T-helper 2 cell (primary cell): ENCODE measurements at places on chromosomes 13 and 19.

- DNase-seq, result no peak
Measured at GRCh38 chr19:40524133-40524549, 52.5 kb upstream of the SHKBP1 start.

DNA sequence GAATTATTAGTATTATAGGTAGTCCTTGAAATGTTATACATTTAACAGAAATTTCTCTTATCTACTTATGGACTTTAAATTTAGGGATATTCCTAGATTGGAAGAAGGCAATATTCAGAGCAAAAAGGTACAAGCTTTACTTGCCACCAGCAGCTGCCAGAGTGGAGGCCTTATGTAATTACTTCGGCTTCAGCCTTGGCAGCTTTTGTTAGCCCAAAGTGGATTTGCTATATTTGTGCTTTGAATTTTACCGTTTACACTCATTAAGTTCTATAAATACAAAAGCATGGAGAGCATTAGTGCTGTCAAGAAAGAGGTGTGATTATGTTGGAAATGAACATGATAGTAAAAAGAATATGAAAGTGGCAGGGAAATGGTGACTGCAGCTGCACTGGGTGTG lies 319.9 kb downstream of the ATP8A2 start:
- DNase-seq, result no peak

DNA sequence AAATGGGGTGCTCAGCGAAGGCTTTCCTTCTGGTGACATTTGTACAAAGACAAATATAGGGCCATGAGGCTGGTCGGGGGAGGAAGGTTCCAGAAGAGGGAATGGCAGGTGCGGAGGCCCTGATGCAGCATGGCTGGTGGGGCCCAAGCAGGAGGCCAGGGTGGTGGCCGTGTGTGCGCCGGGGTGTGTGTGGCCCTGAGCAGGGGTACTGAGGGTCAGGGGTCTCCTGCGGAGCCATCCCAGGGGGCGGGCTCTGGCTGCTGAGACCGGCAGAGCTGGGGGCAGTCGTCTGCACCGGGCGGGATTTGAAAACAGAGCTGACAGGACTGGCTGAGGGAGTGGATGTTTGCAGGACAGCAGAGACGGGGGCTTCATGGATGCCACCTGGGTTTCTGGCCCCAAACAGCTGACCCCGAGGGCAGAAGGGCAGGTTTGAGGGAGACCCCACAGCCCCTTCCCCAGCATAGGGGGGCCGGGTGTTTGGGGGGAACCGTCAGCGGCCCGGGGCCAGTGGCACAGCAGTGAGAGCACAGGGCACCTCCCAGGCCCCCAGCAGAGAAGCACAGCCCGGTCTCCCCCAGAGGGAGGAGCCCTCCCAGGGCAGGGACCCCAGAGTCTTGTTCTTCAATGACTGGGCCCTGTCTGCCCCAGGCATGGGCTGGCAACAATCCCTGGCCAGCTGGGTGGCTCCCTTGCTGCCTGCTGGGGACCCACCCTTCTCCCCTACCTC lies 11.4 kb downstream of the PIAS4 start:
- DNase-seq, result no peak

DNA sequence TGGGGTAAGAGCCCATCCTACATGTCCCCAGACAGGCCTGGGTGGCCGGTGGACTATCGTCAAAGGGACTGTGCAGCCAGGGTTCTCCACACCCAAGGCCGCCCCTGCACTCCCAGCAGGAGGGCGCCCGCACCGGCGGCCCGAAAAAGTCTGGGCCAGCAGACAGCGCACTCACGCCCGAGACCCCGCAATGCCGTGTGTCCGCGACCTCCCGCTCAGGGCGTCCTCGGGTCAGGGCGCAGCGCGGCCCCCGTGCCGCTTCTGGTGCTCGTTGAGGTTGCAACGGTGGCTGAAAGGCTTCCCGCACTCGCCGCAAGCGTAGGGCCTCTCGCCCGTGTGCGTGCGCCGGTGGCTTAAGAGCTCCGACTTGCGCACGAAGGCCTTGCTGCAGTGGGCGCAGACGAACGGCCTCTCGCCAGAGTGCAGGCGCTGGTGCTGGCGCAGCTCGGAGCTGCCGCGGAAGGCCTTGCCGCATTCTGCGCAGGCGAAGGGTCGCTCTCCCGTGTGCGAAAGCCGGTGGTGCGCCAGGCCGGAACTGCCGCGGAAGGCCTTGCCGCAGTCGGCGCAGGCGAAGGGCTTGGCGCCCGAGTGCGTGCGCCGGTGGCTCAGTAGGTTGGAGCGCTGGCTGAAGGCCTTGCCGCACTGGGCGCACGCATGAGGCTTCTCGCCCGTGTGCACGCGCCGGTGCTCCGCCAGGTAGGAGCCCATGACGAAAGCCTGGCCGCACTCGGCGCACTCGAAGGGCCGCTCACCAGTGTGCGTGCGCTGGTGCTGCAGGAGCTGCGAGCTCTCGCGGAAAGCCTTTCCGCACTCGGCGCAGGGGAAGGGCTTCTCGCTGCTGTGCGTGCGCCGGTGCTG lies 2.8 kb upstream of the A1BG start:
- no peak for DNase-seq

- no peak for DNase-seq
Measured at GRCh38 chr13:93535251-93535650, 308.6 kb downstream of the GPC6 start.

- no peak for DNase-seq
Measured at GRCh38 chr13:44617648-44618047, 41.5 kb upstream of the TSC22D1 start.

DNA sequence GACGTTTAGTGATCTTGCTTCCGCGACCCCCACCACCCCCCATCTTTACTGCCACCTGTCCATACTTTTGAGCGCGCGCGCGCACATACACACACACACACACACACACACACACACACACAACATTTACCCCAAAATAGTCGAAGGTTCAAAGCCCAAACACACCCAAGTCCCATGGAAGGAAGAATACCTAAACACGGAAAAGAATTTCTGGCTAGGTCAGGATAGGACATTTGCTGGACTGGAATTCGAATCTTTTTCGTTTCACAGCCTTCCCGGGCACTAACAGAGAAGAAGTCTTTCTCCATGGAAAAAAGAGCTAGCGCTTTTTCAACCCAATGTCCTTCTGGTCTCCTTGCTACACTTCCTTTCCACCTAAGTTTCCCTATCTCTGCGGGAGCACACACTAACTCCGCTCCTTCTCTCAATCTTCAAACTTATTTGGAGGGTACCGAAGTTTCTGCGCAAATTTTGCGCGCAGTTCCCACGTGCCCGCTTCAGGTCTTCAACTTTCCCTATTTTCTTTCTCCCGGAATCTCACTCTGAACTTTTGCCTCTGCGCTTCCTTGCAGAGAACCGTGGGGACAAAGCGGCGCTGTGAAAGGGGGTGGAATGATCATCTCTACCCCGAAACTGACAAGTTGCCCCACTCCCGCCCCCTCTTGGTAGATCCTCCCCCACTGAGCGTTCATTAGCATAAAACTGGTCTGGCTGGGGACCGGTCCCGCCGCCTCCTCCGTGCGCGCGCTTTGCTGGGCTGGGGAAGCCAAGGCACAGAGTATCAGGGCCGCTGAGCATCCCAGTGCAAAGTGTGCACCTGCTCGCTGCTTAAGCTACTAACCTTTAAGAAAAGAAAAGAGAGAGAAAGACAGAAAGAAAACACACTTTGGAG lies 2.7 kb downstream of the DACH1 start:
- DNase-seq, result no peak

- DNase-seq, result no peak
Measured at GRCh38 chr13:76833441-76833954, 52.7 kb downstream of the KCTD12 start.

GRCh38 chr13:76696370-76696769 lies 189.8 kb downstream of the KCTD12 start:
- no peak for DNase-seq

- peak; percentile 55 for DNase-seq
Measured at GRCh38 chr19:19540064-19540714, 2.1 kb downstream of the CILP2 start.

- DNase-seq, result no peak
Measured at GRCh38 chr19:49020931-49021895, 2.9 kb downstream of the CGB3 start.

DNA sequence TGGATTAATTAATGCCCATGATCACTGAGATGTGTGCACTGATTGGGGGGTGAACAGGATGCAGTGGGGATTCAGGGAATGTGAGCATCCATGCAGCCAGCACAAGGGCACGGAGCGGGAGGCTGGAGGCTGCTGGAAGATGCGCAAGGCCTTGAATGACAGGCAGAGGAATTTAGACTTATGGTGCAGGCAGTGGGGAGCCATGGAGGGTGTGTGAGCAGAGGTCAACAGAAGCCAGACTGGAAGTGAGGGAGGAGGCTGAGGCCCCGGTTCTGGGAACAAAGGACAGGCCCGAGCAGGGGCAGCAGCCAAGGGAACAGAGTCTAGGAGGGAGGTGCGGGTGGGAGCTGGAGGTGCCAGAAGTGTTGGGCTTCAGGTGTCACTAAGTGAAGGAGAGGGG lies 7.3 kb upstream of the COLGALT1 start:
- DNase-seq, result no peak

- no peak for DNase-seq
Measured at GRCh38 chr13:66128692-66129269, 1101.4 kb downstream of the PCDH9 start.

DNA sequence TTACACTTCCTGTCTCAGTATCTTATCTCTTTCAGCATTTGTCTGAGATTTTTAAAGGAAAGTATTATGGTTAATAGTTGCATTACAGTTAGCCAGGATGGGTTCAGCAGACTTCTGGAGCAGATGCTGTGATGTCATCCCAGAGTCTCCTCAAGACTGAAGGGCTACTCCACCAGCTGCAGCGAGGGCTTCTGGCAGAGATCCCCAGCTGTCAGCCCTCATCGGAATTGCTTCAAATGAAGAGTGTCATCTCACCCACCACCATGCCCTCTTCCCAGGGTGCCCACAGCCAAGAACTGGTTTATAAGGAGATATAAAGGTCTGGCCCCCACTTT lies 84.4 kb downstream of the FAM216B start:
- DNase-seq, result no peak

- no peak for DNase-seq
Measured at GRCh38 chr13:63773476-63773875, 2357.8 kb upstream of the PCDH20 start.

GRCh38 chr13:58379221-58379620 lies 747.7 kb downstream of the PCDH17 start:
- DNase-seq, result no peak

DNA sequence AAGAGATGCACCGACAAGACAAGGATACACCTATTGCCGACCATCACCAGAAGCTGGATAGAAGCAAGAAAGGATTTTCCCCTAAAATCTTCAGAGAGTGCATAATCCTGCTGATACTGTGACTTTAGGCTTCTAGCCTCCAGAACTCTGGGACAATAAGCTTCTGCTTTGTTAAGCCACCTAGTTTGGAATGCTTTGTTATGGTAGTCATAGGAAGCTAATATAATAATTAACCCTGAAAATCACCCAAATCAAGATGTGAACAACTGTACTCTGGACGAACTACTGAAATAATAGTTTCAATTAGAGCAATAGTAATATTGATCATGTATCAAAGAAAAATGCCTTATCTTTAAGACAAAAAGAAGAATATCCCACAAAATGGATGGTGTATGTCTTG lies 524.6 kb downstream of the EFNB2 start:
- no peak for DNase-seq

DNA sequence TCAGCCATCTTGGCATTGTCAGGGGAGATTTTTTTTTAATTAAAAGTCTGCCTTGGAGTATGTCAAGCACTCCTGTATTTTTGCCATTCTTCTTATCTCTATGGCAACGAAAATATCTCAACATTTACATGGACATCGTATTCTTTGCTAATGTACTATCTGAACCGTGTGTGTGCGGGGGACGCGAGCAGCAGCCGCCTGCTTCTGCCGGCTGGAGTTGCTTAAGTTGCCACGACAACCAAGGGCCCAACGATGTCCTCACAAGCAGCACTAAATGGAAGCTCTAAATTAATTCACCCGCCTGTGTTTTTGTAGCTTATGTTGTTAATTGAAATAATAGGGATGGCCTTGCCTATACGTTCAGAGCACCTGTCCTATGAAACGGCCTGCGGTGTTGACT lies 309.5 kb downstream of the TEX29 start:
- no peak for DNase-seq

DNA sequence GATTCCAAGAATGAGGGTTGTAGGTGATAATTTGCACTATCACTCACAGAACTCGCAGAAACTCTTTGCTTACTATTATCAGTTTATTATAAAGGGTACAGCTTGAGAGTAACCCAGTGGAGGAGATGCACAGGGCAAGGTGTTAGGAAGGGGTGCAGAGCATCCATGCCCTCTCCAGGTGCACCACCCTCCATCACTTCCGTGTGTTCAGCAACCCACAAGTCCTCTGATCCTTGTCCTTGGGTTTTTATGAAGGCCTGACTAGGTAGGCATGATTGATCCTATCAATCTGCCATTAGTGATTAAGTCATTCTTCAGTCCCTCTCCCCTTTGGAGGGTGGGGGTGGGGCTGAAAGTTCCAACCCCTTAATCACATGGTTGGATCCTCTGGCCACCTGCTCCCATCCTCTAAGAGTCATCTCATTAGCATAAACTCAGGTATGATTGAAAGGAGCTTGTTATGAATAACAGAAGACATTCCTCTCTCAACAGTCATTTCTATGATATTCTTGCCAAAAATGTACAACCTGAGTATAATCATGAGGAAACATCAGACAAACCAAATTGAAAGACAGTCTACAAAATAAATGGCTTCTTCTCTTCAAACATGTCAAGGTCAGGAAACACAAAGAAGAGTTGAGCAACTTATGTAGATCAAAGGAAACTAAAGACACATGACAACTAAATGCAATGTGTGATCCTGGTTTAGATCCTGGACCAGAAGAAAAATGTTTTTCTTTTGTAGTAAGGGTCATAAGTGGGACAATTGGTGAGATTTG lies 225.4 kb downstream of the PCCA start:
- DNase-seq, result no peak

DNA sequence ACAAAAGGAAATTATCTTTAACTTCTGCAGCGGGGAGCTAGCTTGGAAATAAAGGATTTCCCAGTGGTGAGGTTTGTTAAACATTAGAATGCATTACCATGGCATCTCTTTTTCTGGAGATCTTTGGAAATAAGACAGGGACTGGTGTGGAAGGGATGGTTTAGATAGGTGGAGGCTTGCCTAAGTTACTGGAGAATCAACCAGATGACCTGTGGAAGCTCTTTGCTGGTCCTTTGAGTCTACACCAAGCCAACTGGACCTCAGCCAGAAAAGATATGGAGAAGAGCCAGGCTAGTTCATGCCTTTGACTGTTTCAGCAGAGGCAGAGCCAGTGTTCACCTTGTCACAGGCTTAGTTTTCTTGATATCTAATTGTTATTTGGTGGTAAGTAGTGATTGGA lies 134.7 kb downstream of the KCNRG start:
- DNase-seq, result no peak

GRCh38 chr13:28268800-28269223 lies 130.5 kb downstream of the PAN3 start:
- peak; percentile 15 for DNase-seq
